ENCODE measurements at places on chromosomes 12 and 14.

GRCh38 chr12:55694651-55695050 lies 13.1 kb downstream of the ITGA7 start:
- no peak for DNase-seq

DNA sequence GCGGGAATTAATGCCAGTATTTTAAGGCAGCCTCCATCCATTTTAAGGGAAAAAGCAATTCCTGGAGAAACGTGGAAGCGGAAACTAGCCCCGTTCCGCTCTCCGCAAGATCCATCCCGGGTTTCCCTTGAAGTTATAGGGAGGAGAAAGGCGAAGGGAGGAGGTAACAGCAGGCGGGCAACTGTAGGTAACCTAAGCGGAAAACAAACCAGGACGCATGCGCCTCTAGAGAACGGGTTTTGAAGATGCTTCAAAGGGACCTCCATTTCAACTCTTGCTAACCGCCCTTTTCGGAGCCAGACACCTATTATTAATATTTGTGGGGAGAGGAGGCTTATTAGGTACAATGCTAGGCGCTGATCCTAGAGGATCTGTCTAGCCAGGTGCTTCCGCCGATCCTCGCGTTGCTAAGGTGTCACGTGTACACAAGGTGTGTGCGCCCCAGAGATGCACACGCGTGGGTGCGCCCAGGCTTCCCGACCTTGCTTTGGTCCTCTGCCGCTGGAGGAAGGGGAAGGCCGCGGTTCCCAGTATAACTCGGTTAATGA lies 6.2 kb downstream of the TBX5 start:
- DNase-seq, result no peak

DNA sequence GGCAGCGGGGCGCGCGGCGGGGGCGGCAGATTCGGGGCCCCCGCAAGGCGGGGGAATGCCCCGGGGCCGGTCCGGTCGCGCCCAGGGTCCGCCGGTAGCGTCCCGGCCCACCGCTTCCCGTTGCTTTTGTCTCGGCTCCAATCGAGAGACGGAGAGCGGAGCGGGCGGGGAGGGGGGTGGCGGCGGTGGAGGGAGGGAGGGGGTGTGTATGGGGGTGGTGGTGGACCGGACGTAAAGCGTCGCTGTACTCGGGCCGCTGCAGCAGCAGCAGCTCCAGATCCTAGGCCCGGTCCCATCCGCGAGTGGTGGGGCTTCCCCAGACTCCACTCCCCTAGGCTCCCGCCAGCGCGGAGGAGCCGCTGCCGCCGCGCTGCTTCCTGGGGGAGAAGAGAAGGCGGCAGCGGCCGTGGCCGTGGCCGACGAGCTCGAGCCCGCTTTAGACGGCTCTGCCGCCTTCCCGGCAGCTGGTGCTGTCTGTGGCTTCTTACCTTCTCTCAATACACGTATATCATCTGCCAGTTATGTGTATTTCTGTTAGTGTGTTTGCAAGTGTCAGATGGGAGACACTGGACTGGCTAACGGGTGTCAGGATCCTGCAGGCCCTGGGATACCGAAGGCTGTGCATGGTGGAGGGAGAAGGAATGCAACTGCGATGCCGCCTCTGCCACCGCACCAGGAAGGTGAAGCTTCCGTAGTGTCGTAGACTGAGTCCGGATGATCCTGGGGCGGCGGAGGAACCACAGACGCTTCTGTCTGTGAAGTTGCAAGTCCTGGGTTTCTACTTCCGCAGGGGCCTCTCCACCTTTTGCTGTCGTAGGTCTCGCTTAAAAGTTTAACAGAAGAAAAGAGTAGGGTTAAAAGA lies 508 bp downstream of the CNOT2 start:
- no peak for DNase-seq

DNA sequence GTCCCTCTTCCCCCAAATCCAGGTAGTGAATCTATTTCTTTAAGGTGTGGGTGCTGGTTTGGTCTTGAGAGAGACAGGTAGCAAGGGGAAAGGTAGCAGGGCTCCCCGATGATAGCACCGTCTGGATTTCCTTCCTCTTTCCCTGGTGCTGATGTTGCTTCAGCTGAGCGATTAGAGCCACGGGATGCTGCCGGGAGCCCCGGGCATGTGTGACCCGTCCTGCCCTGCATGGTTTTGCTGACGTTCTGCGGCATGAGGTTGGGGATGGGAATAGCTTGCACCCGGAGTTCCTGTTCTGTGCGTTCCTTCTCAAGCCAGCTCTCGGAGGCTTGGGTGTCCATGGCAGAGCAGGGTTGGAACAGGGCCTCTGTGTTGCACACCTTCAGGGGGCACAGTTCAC lies 107.3 kb downstream of the TSPAN9 start:
- DNase-seq, result no peak

GRCh38 chr12:90399357-90399756 lies 555.6 kb downstream of the CCER1 start:
- no peak for DNase-seq

- DNase-seq, result no peak
Observed at GRCh38 chr12:44154128-44154527, 318.2 kb downstream of the TMEM117 start.

DNA sequence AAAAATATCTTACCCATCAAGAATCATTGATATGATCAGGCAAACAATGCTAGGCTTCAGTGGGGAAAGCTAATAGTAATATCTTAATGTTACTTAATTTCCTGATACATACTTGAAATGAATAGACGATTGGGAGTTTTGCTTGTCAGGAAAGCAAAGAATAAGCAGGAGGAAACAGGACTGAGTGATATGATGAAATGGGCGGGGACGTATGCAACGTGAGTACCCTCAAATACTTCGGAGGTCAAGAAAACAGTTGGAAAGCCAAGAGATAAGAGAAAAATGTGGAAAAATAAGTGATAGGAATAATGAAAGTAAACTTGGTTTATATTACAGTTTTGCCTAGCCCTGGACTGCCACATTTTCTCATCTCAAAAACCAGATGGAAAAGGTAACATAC lies 49.2 kb downstream of the METTL25 start:
- no peak for DNase-seq

- DNase-seq, result peak; percentile 43
Observed at GRCh38 chr12:124861492-124861891, 2.2 kb downstream of the SCARB1 start.

DNA sequence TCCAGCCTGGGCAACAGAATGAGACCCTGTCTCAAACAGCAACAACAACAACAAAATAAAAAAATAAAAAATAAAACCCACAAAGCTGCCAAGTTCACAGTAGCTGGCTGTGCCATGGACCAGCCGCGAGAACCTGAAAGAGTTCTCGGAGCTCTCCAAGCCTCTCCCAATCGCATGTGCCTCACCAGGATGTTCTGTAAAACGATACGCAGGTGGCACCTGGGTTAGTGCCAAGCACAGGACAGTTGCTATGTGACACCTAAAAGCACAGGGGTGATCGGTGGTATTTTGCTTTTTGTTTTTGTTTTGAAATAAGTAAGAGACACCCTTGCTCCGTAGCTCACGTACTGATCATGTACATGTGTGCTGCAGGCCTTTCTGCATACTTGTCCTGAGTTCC lies 52.4 kb downstream of the RFLNA start:
- DNase-seq, result no peak

- DNase-seq, result no peak
Observed at GRCh38 chr14:45270031-45270430, 17.0 kb upstream of the MIS18BP1 start.

DNA sequence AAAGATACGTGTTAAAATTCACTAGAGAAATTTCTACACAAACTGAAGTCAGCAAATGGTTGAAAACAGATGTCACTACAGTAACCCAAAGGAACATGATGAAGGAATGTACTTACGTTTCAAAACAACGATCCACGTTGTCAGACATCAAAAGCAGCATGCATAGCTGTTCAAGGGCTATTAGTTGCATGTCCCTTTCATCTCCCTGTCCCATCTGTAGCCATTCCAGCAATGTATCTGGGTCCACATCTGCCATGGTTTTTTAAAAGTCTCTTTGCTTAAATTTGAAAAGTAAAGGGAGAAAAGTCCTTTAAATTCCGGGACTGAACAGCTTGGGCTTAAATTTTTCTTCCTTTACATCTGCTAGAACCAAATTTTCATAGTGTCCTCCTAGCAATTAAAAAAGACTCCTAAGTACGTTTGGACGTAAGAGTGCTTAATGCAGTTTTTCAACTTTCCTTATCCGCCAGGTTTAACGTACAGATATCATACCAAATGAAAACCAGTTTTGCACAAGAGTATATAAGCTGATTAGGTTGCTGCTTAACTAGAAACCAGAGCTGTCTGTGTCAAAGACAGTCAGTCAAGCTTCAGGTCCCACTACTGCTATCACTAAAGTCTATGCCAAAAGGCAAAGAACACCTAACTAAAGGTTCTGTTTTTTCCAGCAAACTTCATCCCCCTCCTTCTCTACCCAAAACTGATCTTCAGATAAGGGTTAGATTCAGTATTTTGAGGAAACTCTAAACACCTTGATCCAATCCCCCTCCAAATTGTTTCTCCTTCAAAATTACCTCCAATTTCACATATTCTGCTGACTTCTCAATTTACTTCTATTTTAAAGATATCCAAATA lies 1.7 kb downstream of the HECTD1 start:
- no peak for DNase-seq

GRCh38 chr14:88163731-88164255 lies 158.9 kb downstream of the GPR65 start:
- no peak for DNase-seq

DNA sequence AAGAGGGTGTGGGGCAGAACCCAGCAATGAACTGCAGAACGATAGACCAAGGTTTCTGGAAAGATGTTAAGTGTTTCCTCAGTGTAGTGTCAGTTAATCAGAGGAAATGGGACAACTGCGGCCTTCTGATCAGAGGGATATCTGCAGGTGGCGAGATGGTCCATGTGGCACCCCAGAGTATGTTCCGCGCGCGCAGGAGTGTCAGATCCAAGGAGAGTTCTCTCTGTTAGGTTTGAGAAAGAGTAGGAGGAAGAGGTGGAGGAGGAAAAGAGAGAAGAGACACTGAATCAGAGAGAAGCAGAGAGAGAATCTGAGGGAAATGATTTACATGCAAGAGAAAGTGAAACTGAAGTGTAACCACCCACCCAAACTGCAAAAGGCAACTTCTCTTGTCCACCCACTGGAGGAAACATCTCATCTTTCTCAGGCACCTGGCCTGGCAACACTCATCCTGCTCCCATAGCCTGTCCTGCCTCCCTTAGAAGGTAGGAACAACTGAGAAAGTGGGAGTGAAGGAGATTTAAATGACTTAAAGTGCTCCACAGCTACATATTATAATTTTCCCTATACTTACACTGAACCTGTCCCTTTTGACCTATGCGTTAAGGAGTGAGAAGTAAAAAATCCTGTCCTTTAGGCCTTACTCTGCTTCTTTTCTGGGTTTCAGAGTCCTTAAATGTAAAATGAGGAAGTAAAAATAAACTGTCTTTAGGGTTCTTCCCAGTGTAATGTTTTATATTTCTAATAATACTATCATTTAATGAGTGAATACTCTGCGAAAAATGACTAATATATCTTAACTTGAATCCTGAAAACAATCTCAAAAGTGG lies 6.8 kb upstream of the TESPA1 start:
- no peak for DNase-seq

DNA sequence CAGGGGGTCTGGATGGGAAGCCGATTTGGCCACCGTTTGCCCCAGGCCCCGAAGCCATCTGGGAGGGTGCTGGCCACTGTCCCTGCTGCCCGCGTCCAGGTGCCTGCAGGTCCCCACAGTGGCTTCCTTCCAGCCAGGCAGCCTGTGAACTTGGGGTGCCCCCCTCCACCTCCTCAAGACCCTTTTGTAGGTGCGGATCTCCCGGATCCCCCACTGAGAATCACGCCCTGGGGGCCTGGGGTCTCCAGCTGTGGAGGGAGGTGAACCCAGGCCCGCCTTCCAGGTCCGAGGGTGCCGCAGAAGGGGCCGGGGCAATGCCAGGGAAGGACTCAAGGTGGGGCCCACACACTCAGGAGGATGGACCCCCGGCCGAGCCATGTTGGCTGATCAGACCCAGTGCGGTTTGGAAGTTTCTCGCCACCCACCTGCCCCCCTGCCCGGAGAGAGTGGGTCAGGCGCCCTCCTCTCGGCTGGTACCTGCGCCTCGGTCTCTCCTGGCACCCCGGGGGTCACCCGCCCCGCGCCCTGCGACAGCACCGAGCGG lies 1.7 kb downstream of the MMP17 start:
- no peak for DNase-seq

DNA sequence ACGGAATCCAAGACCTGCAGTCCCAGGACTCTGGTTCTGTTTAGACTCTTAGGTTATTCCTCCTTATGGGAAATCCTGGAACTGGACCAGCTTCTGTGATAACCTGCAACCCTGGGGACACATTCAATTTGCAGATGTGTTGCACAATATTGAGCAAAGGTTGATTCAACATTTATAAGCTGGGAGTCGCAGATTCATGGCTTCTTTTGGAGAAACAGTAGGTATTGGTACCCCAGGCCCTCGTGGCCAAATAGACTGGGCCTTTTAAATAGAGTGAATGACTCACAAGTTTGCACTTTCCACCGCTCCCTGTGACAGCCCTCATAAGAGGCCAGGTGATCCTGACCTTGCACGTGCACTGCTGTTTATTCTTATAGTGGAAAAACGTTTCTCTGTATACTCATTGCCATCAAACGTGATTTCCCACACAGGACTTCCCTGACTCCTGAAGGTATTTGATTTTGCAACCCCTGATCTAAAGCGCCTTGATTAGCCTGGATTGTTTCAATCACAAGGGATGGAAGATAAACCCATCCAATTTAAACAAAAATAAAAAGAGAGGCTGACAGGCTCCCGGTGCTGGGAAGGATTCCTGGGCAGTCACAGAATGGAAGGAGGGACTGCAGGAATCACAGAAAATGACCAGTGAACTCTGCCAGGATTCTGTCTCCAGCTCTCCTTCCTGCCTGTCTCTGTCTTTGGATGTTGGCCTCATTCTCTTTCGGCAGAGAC lies 98.0 kb downstream of the VCPKMT start:
- DNase-seq, result no peak

DNA sequence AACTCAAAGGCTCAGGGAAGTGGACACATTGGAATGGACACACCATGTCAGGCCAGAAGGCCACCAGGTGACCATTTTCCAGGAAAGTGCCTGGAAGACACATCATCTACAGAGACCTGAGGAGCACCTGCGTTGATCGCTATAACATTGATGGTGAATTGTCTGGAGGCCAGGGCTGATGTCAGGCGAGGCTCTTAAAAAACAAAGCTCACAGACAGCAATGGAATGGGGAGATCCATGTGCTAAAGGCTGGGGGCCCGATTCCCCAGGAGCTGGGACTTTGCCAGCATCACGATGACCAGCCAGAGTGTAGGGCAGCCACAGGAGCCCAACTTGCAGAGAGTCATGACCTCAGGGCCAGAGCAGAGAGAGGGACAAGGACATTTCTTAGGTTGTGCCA lies 30.3 kb downstream of the DIO3 start:
- DNase-seq, result no peak

GRCh38 chr14:66115740-66116502 lies 370.2 kb upstream of the CCDC196 start:
- no peak for DNase-seq

All from astrocyte of the cerebellum (primary cell).